ENCODE measurements at places on chromosomes 3 and 15.
A peak's percentile ranks its signal among the peaks of the same experiment; 100 is the strongest.

DNA sequence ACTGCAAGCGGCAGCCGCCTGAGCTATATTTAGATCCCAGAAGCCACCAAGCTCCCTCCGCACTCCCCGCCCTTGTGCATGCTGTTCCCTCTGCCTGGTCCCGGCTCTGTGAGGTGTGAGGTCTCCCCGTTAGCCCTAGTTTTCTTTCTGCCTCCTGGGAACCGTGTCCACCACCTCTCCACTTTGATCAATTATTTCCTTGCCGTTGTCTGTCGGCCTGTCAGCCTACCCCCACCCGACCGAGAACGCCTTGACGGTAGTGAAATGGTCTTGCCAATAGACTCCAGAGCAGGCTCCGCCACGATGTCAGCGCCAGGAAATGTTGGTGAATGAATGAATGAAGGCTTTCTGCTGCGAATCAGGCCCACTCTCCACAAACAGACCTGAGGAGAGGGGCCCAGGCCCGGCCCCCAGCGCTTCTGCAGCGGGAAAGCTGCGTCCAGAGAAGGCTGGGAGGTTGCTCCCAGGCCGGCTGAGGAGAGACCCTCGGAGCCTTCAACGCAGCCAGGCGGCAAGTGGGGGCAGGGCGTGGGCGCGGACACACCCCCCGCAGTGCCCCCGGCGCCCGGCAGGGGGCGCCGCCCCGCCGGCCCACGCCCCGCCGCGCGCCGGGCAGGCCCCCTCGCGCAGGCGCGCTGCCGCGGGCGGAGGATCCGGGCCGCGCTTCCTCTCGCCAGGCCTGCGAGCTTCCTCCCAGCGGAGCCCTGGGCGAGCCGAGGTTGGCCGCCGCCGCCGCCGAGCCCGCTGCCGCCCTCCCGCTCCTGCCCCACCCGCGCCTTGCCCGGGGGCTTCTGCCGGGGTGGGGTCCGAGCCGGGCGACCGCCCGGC, at the start of gene CSK:
Gene CSK, plus strand, starts transcription at position 650 of the 828 bp plus-strand sequence. CDS start 16,218 bp downstream, outside the sequence.
- DNase-seq = peak; percentile 85

DNA sequence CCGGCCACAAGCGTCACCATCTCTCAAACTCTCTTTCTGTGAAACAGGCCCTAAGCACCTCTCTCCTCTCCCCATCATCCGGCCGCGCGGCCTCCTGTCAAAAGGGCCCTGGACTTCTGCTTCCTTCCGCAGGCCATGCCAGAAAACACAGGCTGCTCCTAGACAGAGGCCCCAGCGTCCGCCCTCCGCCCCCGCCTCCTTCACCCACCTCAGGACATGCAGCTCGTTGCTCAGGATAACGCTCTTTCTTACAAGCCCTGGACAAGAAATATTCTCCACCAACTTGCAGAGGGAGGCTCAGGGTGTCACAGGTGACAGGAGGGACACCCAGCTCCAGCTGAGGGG, 212.0 kb downstream of the XXYLT1 start:
- no peak for DNase-seq

GRCh38 chr3:11721479-11721878, 77.8 kb upstream of the VGLL4 start:
- DNase-seq = no peak

DNA sequence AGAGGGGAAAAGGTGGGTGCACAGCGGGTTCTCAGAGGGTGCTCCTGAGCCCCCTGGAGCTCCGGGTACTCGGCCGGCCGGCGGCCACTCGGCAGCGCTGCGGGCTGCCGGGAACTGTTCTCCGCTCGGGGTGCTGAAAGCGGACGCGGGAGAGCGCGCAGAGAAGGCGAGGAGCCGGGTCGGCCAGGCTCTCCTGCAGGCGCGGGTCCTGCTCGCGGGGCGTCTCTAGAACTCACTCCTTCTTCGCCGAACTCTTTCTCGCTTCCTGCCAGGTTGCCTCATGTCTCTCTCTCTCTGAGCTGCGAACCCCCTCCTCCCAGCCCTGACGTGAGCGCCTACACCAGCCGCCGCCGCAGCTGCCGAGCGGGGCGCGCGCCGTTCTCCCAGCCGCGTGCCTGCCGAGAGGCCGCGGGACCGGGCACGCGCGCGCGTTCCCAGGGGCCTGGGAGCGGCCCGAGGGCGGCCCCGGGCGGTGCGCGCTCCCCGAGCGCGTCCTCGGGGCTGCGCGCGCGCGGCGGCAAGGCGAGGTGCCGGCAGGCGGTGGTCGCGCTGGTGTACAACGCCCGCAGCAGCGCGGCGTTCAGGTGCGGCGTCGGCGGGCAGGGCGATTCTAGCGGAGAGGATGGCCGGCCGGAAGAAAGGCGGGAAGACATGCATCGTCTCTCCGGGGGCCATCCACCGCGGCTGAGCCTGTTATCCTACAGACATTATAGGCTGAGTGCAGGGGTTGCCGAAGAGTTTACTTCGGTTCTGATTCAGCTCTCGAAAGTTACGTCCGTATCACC, at the start of gene PEX5L:
Gene PEX5L, minus strand, starts transcription at position 267 of the 785 bp plus-strand sequence. CDS start 338 bp downstream, outside the sequence.
- DNase-seq = no peak

DNA sequence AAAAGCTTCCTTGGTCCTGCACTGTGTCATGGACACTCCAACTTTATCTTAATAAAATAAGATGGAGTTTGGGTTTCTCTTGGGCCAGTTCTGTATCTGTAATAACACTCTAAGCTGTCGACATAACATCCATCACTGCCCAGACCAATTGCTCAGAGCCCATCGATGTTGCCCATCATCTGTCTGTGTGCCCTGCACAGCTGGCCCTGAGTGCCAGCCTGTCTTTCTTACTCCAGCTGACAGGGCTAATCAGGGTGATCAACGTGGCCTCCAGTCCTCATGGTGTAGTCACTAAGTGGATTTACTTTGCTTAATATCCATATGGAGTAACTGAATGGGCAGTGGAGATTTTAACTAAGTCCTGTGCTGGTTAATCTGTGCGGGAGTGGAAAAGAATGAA, 419.8 kb upstream of the TPM1 start:
- no peak for DNase-seq

DNA sequence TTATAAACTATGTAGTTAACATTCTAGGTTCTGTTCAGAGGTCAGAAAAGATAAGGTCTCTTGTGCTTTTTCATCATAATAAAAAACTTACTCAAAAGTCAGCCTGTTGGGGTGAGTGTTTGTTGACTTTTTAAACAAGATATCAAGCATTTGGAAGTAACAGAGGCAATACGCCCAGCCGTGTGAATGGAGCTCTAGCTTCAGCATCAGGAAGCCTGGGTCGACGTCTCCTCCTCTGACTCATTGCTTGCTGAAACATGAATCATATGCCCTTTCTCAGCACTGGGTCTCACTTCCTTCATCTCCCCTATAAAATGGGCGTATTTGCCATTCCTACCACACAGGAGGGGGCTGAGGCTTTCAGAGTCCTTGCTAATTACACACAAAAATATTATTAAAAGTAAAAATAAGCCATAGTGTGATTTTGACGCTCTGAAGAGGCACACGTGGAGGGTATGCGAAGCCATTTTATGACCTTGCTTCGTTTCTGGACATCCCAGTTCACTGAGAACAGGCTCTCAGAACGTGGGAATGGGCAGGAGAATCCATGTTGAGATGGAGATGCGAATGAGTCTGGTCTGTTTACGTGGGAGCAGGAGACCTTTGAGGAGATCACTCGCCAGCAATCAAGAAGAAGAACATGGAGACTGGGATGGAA, 220.8 kb upstream of the TPRG1 start:
- peak; percentile 87 for DNase-seq

Measured in Calu3 (cell line).